ENCODE measurements at places on chromosomes 16 and 17.
A peak's percentile ranks its signal among the peaks of the same experiment; 100 is the strongest.

DNA sequence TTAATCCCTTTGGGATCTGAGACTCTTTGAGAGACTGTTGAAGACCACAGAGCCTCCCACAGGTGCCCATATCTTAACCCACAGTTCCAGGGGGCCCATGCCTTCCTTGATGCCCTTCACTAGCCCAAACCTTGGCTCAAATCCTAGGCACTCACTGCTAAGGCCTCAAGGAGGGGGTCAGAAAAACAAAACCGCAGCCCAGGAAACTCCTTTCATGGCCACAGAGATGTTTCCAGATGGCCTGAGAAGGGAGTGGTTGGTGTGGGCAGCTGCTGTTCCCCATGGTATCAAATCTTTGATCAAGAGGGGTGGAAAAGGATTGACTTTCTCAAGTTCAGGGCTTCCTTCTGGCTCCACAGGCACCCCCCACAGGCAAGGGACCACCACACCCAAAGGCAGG is 44.7 kb downstream of the CDH1 start:
- DNase-seq: no peak

- DNase-seq: no peak
Measured at GRCh38 chr16:79261481-79261940, 339.0 kb downstream of the MAF start.

DNA sequence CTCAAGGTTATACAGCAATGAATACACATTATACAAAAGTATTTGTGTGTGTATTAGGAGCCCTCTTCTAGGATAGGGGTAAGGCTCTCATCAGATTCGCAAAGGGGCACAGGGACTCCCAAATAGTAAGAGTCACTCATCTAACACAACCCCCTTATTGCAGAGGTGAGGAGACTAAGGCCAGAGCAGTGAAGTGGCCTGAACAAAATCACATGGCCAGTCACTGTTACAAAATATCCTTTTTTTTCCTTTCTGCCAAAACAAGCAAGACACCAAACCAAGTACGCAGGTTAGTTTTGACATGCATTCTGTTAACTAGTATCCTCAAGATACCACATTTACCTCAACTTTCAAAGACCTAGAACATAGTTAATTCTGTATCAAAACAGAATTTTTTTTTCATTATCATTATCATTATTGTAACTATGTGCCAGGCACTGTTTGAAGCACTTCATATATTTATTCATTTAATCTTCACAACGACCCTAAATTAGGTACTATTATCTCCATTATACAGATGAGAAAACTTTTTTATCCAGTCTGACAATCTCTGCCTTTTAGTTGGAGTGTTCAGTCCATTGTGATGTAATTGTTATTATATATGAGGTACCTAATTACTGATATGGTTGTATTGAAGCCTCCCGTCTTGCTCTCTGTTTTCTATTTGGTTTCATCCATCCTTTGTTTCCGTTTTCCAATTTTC is 25.7 kb downstream of the MMD start:
- no peak for DNase-seq

DNA sequence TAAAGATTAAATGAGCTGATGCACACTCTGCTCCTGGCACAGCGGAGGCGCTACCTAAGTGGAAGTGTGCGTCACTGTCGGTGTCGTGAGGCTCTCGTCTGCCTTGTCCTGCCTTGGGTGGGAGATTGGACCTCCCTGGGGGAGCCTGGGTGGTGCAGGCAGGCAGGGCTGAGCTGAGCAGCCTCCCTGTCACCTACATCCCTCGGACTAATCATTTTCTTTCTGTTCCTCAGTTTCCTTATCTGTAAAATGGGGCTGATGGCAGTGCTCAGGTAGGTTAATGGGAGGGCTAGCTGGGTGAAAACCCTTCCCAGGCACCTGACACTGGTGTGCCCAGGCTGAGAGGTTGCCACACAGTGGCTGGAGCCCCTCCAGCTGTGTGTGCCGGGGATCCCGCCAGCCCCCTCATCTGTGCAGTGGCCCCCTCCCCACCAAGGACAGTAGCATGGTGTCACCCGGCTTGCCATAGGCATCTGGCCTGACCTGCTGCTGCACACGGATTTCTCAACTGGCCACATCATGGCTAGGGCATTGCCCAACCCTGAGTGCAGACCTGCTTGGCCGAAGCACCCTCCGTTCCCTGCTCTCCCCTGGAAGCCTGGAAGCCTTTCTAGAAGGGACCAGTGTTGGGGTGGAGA is 4.3 kb downstream of the ADCY7 start:
- DNase-seq: no peak

- no peak for DNase-seq
Measured at GRCh38 chr16:12600536-12601256, 203.0 kb downstream of the CPPED1 start.

GRCh38 chr17:28493460-28493859 is 12.7 kb upstream of the FOXN1 start:
- no peak for DNase-seq

GRCh38 chr17:50239937-50240336 is 34.3 kb upstream of the TMEM92 start:
- DNase-seq: no peak

- DNase-seq: no peak
Measured at GRCh38 chr17:35735036-35735805, 3.8 kb downstream of the RASL10B start.

- DNase-seq: no peak
Measured at GRCh38 chr17:48907713-48908046, 527 bp upstream of the UBE2Z start.

DNA sequence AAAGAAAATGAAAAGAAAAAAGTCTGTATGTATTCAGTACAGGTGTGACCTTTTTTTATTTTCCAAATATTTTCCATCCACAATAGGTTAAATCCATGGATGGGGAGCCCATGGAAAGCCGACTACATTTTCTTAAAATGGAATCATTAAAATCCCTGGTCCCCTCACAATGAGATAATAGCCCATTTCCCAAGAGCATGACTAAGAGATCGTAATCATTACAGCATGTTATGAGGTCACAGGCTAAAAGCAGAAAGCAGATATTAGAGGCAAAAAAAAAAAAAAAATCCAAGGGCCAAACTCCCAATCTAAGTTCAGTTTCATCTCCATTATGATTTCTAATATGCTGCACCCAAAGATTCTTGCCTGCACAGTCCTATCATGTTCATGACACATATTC is 44.7 kb downstream of the CYTH1 start:
- no peak for DNase-seq

GRCh38 chr17:47315451-47316266 is 8.1 kb upstream of the EFCAB13 start:
- DNase-seq: no peak

GRCh38 chr16:89115216-89115861 is 21.7 kb downstream of the ACSF3 start:
- DNase-seq: peak; percentile 73

DNA sequence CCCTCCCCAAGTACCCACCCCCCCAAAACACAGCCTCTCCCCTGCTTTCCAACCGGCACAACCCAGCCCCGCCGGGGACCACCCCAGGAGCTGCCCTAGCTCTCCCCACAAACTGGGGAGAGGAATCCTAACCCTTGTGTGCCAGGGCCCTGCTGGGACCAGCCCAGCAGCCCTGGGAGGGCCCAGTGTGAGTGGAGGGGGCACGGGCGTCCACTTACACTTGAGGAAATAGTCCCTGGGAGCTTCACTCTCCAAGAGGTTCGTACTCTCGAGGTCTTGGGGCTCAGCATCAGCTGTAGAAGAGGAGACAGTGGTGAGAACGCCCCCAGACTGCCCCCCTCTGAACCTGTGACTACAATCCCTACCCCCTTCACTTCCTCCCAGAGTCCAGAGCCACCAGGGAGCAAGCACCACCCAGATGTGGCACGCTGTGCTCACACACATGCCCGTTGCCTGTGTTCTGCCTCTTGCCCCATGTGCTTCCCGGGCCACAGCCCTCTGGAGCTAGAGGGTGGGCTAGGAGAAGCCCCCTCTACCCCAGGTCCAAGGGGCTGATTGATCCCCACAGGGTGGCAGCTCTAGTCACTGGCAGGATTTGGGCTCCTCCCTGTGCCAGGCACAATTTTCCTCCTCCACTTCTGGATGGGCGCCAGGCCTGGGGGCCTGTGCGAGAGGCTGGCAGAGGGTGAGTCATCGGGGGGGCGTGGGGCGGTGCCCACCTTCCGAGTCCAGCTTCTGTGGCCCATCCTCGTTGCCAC is 3.0 kb downstream of the TRIM47 start:
- DNase-seq: no peak

DNA sequence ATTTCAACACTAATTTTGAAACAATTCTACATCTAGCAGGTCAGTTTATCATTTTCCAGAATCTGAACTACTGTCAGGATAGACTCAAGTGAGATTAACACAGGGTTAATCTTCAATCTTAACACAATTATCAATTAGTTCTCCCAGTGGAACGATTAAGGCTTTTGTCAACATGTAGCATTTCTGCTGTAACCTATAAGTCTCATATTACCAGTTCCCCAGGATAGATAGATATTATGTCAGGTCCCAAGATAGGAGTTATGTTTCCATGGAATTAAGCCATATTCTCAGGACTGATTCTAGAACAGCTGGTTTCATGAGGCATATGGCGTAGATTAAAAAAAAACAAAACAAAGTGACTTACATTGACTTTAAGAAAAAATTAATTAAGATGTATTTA is 4.4 kb upstream of the FBF1 start:
- DNase-seq: no peak

GRCh38 chr17:75238684-75239191 is 22.7 kb downstream of the GGA3 start:
- DNase-seq: no peak

DNA sequence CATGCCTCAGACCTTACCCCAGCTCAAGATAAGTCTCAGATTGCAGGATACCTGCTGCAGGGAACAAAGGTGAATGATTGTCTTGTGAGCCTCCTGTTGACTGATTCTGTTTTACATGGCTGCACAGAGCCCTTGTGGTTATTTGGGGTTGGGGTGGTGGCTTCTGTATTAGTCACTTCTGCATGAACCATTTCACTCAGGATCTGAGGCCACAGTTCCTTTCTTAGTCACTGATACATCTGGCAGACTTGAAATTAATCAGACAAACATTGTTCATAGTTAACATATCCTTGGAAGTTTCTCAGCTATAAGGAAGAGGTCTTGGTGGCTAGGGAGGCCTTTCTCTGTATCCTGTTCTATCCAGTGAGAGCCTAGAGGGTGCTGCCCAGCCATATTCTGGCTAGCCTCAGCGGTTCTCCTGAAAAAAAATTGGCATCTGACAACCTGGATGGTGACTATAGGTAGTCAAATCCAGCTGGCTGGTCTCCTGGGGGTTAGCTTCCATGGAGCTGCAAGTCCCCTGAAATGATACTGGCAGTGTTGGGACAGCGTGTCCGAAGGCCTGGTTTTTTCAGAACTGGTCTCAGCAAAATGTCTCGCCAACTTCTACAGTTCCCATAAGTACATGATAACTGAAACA is 8.4 kb upstream of the PLK1 start:
- DNase-seq: no peak

DNA sequence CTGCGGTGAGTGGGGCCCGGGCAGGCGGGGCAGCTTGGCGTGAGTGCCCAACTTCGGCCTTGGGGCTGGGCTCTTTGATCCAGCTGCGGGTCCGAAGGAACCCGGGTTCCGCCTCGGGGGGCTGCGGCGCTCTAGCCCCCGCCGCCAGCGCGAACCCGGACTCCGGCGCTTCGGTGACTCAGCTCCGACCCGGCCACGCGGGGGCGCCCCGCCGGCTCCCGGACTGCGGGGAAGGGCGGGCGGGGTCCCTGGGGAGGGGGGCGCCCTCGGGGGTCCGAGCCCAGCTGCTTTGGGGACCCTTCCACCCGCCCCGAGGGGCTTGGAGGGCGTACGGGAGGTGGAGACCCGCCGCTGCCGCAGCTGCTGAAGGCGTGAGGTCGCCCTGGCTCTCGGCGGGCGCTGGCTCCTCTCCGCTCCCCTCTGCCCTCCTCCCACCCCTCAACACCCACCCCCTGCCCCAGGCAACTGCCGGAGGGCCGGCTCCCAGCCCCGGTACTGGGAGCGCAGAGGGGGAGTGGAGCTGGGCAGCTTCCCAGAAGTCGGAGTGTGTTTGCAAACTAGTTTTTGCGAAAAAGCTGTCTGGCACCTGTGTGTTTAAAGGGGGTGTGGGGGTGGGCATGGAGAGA is 516 bp downstream of the CPNE2 start:
- DNase-seq: peak; percentile 18

GRCh38 chr16:71479420-71479819 is 9.7 kb downstream of the ZNF19 start:
- no peak for DNase-seq

- no peak for DNase-seq
Measured at GRCh38 chr17:66727634-66728570, 107.0 kb upstream of the CACNG5 start.

DNA sequence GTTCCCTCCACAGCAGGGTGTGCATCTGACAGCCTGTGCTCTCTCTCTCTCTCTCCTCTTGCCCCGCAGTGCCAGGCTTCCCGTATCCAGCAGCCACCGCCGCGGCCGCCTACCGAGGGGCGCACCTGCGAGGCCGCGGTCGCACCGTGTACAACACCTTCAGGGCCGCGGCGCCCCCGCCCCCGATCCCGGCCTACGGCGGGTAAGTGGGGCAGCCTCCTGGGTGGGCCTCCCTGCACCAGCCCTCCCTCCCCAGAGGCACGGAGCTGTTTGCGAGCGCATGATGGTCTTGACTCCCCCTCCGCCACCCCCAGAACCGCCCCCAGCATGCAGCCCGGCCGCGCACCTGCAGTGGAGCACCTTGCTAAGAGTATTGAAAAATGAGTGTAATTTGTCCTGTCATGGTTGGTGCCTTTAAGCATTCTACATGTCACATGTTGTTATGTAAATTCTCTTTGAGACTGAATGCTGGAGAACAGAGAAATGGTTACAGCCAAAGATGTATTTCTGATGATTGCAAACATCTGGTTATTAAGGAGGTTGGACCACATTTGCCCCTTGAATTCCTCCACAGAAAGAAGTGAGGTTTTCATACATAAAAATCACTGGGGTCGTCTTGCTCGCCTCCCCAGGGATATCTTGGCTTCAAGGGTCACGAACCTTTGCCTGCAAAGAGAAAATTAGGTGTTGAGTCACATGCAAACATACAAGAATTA is 321.3 kb downstream of the RBFOX1 start:
- no peak for DNase-seq

DNA sequence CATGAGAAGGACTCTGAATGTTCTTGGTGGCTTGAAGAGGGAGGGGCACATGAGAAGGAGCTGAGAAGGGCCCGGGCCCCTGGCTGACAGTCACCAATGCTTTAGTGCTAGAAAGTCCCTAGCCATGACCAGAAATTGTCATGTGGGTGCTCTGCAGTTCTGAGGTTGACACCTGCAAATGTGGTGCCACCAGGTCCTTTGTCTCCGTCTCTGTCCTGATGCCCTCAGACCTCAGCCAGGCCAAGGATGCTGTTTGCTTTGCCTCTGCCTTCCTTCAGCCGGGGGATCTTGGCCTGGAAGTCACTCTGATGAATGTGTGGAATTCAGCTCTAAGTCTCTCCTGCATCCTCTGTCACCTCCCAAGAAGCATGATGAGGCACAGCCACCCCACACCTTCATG is 63.6 kb downstream of the TNFRSF13B start:
- no peak for DNase-seq

DNA sequence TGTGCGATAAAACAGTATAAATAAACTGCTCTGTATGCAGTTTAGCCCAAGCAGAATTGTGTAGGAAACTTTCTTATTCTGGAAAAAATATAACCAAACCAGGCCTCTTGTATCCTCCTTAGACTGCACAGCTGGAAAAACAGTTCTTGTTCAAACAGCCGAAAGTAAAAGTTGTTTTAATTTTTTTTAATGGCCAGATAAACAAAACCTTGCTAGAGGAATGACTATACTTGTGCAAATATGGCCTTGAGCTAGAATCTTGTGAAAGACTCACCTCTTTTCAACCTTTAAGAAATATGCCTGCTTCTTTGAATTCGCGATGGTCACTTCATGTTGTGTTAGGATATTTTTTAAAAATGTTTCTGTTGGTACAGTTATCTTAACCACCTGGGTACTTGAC is 114.5 kb upstream of the MAF start:
- no peak for DNase-seq
